CD4-positive, CD25-positive, alpha-beta regulatory T cell (primary cell): ENCODE measurements at places on chromosomes 2 and 18.
A peak's percentile ranks its signal among the peaks of the same experiment; 100 is the strongest.

DNA sequence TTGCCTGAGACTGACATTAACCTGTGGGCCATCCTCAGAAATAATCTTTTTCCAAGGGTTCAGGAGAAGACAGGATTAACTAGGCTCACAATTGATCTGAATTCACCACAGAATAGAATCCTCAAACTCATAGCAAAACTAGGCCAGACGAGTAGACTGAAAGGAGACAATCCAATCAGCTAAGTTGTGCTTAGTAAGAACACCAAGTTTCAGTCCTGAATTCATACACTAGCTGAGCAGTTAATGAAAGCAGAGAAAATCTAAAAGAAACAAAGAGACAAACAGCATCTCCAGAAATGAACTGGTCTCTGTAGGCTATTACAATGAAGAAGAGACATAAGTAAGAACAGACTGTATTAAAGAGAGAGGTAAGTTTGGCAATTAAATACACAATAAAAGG is 89.5 kb downstream of the GORASP2 start:
- peak; percentile 24 for DNase-seq

DNA sequence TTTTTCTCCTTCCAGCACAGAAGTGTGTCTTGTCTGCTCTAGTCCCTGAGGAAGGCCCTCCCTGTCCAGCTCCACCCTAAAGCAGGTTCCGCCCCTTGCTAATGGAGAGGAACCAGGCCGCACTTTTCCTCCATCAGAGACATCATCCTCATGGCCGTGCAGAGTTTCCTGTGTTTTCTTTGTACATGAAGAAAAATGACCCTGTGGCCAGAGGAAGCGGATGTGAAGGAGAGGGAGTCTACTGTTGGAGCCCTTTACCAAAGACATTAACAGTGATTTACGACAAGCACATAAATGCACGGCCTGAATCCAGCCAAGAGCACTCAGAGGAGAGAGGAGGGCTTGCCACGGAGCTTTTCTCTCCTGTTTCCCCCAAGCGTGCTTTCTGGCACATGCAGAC is 109.5 kb downstream of the RNF144A start:
- DNase-seq = no peak

GRCh38 chr2:184589261-184589660 is 9.1 kb upstream of the ZNF804A start:
- no peak for DNase-seq

- DNase-seq = peak; percentile 19
These were observed 93.6 kb downstream of the GYPC start for GRCh38 chr2:126749537-126749936.

- no peak for DNase-seq
These were observed 56.9 kb upstream of the ID2 start for GRCh38 chr2:8624855-8625398.

DNA sequence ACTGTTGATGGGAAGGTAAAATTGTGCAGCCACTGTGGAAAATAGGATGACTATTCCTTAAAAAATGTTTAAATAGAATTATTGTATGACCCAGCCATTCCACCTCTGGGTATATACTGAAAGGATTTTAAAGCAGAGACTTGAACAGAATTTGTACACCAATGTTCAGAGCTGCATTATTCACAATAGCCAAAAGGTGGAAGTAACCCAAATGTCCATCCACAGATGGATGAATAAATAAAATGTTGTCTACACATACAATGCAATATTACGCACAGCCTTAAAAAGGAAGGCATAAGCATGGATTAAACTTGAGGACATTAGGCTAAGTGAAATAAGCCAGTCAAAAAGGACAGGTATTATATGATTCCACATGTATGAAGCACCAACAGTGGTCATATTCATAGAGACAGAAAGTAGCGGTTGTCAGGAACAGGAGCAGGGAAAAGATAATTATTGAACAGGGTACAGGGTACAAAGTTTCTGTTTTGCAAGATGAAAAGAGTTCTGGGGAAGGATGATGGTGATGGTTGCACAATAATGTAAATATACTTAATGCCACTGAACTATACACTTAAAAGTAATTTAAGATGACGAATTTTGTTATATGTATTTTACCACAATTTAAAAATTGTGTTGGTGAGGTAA is 39.4 kb downstream of the EVA1A start:
- DNase-seq = no peak

DNA sequence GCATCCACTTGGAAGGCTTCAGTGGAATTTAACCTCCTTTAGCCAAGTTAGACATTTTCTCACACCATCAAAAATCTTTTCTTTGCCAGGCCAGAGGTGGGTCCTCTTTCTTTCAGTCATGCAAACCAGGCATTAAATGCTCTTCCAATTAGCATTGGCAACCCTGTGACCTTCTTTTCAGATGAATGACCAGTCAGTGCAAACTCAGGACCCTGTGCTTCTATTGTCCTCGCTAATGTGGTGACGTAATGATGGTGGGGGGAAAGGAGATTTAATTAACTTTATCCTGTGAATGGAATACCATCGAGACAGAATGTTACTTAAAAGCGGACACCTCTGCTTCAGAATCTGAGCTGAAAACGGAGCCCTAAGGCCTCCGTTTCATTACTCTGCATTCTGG is 23.2 kb upstream of the STPG4 start:
- no peak for DNase-seq
